Mesothelial cell of epicardium (in vitro differentiated cells): ENCODE measurements at places on chromosomes 4 and X.

DNA sequence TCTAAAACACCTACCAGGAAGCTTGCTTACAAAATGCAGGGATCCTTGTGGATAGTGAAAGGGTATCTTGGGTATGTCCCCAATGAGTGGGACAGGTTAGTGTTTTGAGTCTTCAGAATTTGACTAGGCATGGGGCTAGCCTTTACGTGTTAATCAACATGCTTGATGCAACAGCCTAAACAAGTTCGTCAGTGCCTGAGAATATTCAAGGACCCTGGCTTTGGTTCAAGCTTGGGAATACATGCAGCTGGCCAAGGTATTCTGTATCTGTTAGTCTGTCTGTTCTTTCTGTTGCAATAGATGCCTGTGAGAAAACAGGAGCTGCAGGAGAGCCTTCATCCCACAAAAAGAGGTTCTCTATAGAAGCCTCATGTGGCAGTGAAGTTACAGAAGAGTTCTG lies 149.5 kb downstream of the CCNG2 start:
- no peak for DNase-seq

DNA sequence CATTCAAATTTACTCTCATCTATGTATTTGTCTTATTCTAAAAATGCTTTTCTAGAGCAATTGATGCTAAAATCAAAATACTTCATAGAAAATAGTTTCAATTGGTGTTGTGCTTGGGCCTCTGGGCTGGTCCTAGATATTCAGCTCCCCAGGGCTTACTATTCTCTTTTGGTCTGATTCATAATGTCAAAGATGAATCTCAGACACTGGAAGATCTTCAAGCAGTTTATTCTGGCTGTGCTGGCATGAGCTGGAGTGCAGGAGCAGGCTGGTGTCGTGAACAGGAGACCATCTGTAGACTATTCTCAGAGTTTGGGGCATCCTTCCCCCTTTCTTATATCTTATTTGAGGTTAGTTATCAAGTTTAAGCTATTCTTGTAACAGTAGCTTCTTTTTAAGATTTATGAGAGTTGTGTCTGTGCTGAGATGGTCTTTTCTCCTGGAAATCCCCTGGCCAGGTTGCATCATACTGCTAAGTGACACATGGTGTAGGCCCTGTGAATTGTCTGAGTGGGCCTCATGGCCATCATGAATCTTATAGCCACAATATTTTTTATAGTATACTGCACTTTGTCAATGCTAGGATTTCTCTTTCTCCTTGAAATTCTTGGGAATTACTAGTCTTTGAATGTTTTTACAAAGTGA lies 1624.0 kb upstream of the IGFBP7 start:
- DNase-seq = no peak

DNA sequence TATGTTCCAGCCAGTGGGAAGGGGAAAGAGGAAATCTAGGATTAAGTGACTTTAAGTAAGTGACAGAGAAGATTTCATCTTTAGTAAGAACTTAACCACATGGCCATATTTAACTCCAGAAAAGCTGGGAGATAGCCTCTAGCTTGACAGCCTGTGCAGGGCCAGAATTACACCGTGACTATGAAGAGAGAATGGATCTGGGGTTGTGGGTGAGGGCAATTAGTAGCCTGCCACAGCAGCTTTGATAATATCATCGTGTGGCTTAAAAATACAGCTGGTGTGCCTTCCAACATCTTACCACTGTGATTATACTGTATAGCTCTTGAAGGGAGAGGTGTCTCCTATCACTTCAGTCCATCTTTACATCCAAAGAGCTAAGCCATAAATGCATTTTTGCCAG lies 57.6 kb upstream of the TBC1D9 start:
- no peak for DNase-seq

DNA sequence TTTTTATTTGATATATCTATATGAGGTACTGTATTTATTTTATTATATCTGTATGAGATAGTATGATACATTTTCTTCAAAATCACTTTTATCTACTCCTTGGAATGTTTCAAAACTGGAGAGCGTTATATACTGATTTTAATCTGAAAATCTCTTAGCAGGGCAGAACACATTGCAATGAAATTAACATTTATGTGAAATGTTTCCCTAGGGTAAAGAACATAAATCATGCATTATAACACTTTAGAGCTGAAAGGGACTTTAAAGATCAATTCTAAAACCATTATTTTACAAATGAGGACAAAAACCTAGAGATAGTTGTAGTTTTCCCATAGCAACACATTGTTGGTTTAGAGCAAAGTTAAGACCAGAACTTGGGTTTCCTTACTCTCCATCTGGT lies 153.7 kb downstream of the ATOH1 start:
- no peak for DNase-seq

- DNase-seq = no peak
These were observed 2.0 kb upstream of the HPGD start for GRCh38 chr4:174524242-174524641.

DNA sequence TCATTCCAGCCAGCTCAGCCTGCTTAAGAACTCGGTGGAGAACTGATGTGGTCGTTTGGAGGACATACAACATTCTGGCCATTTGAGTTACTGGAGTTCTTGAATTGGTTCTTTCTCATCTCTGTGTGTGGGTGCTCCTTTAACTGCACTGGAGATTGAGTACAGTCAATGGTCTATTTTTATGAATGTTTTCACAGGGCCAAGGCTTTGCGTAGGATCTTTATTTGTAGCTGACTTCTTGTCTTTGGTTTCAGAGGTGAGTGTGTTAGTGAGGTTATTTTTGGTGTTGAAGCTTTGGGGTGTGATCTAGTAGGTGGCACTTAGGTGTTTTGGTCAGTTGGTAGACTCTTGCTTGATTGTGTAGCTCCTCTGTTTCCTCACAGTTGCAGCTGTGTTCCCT lies 288.4 kb downstream of the LHFPL1 start:
- DNase-seq = no peak

DNA sequence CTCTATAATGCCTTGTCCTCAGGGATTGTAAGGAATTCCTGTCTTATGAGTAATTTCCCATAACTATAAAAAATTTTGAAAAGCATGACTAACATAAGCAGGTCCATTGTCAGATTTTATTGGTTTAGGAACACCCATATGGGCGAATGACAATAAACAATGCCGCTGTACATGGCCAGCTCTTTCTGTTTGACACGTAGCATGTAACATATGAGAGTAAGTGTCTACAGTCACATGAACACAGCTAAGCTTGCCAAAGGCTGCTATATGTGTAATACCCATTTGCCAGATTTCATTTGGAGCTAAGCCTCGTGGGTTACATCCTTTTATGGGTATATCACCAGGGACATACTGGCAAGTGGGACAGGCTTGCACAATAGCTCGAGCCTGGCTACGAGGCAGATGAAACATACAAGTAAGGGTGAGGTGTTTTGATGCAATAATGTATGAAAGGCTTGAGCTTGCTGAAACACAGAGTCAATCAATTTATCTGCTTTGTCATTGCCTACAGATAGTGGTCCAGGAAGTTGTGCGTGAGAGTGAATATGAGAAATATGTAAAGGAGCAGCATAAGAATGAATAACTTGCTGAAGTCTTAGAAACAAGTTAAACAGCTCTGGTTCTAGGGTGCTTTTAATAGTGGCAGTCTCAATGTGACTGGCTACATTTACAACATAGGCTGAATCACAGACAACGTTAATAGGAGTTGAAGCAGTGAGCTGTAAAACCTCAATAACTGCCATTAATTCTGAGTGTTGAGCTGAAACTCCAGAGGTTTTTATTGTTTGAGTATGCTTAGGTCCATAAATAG lies 67.4 kb upstream of the UGT2B10 start:
- no peak for DNase-seq

DNA sequence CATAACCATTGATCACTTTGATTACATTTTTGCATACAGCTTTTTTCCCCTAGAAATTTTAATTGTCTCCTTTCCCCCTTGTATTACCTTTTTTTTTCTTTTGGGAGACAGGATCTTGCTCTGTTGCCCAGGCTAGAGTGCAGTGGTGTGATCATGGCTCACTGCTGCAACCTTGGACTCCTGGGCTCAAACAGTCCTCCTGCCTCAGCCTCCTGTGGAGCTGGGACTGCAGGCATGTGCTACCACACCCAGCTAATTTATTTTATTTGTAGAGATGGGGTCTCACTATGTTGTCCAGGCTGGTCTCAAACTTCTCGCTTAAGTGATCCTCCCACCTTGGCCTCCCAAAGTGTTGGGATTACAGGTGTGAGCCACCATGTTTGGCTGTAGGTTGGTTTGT lies 47.0 kb downstream of the ZFX start:
- no peak for DNase-seq

GRCh38 chr4:140243278-140243753 lies 89.3 kb upstream of the MAML3 start:
- DNase-seq = no peak

DNA sequence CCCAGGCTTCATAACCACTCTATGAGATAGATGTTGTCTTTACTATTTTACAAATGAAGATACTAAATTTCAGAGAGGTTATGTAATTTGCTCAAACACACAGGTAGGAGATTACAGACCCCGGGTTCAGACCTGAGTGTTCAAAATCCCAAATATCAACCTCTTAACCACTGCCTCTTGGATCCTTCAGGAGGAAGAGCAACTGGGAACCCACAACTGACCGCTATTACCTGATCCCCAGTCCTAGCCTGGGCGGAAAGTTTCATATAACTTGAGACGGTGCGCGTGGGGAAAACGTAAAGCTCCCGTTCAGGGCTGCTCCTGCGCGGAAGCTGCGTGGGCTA lies 8.9 kb upstream of the PRDM8 start:
- no peak for DNase-seq

GRCh38 chr4:21901281-21901680 lies 47.3 kb downstream of the KCNIP4 start:
- DNase-seq = no peak
